Stimulated activated CD4-positive, alpha-beta T cell treated with anti-CD3 and anti-CD28 coated beads, Interleukin-15, amount 100 ng/mL, for 1 hour (primary cell): ENCODE measurements at places on chromosomes 13 and 19.

- no peak for DNase-seq
Observed at GRCh38 chr13:27559719-27560118, 60.6 kb downstream of the LNX2 start.

GRCh38 chr19:15173746-15174404 is 26.9 kb downstream of the NOTCH3 start:
- no peak for DNase-seq

DNA sequence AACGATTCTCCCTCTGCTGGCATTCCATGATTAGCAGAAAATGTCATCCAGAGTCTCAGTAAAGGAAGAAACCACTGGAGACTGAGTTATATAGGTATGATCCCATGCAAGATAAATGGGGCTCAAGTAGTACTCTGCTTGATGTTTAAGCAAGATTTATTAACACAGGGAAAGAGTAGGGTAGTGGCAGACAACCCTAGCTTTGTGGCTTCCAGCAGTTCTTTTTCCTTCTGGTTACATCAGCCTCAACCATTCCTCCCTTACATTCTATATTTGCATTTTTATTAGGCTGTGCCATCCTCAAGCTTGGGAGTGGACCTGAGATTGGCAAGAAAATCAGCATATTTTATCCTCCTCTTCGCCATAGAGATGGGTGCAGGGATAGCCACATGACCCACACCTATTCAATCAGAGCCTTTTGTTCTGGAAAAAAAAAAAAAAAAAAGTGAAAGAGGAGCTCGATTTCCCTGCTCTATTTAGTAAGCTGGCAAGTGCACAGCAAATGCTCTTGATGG is 402.1 kb downstream of the ZNF536 start:
- no peak for DNase-seq

- DNase-seq: no peak
Observed at GRCh38 chr13:91211510-91211909, 136.0 kb upstream of the MIR17HG start.

- no peak for DNase-seq
Observed at GRCh38 chr13:106548064-106548696, 12.7 kb upstream of the EFNB2 start.

- no peak for DNase-seq
Observed at GRCh38 chr19:18741124-18742121, 49.7 kb downstream of the COMP start.

DNA sequence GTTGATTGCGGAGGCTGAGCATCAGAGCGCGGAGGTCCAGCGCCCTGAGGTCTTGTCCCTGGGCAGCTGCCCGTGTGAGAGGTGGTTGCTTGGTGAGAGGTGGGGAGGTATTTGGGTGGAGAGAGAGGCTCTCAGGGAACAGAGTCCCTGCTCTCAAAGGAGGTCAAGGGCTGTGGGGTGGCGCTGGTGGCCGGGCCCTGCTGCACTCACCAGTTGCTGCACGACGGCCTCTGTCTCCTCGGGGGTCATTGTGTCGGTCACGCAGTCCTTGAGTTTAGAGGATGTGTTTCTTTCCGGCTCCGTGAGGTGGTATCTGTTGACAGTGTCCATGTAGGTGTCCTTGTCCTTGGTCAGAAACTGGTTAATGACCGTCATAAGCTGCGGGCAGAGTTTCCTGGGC is 95.5 kb downstream of the WTIP start:
- no peak for DNase-seq

DNA sequence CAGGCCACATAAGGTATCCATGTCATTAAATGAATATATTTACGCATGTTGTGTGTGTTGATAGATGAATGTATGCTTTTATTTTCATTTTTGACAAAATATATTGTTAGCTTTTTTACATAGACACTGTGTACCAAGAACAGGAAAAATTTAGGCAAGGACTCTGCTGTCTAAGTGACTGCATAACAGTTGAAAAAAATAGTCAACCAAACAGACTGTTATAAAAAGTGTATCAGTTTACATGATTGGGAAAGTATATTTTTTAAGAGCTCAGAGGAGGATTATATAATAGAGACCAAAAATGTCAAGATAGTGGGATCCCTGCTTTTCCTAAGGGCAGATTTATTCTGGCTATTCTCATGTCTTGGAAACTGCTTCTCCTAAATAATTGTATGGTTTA is 858.0 kb downstream of the SLITRK1 start:
- no peak for DNase-seq

- peak; percentile 65 for DNase-seq
Observed at GRCh38 chr19:45615795-45616703, 14.0 kb upstream of the GPR4 start.

DNA sequence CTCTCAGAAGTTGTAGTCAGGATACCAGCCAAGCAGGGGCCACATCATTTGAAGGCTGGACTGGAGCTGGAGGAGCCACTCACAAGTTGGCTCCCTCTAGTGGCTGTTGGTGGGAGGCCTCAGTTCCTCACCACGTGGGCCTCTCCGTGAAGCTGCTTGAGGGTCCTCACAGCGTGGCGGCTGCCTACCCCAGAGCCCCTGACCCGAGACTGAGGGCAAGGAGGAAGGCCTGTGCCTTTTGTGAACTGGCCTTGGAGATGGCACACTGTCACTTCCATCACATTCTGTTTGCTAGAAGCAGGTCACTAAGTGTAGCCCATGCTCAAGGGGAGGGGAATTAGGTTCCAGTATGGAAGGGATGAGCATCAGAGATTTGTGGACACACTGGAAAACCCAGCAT is 14.6 kb downstream of the GNA11 start:
- peak; percentile 50 for DNase-seq

- DNase-seq: no peak
Observed at GRCh38 chr13:28976195-28976594, 156.1 kb downstream of the MTUS2 start.

- DNase-seq: no peak
Observed at GRCh38 chr13:107669391-107669993, 545.8 kb downstream of the LIG4 start.

- no peak for DNase-seq
Observed at GRCh38 chr13:43792076-43792881, 5.5 kb upstream of the ENOX1 start.

DNA sequence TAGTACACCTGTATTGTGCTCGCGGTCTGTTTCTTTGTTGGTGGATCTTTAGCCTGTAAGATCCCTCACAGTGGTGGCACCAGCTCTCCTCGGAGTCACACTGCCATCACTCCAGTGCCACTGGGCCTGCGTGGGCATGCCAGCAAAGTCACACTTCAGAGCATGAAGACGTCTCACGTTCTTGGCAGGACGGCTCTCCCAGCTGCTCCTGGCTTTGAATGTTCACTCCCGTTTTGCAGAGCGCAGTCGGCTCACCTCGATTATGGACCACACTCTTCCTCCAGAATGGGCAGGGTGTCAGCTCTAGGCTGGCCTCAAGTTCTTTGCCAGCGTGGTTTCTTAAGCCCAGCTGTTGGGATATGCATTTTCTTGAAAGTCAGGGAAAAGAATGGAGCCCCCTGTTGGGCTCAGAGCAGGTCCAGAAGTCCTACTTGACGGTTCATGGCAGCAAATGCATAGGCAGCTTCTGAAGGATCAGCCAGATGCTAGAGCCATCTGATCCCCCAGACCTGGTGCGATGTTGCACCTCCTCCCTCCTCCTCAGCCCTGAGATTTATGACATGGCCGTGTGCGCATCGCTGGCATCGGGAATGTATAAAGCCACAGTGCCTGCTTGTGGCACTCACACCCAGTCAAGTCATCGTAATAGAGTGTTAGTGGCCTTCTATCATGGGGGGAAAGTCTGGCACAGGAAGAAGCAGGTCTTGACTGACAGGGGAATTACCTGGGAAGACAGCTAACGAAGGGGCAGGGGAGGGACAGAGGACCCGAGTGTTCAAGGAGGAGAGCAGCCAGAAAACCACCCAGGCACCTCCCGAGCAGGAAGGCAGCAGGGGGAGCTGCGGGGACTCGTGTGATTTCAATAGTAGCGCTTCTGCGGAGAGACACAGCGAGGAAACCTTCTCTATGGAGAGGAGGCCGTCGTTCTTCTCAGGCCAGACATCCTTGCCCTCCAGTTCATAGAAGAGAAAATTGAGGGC is 40.2 kb upstream of the NPAS1 start:
- no peak for DNase-seq

GRCh38 chr13:45875951-45876350 is 24.4 kb upstream of the SIAH3 start:
- DNase-seq: no peak

DNA sequence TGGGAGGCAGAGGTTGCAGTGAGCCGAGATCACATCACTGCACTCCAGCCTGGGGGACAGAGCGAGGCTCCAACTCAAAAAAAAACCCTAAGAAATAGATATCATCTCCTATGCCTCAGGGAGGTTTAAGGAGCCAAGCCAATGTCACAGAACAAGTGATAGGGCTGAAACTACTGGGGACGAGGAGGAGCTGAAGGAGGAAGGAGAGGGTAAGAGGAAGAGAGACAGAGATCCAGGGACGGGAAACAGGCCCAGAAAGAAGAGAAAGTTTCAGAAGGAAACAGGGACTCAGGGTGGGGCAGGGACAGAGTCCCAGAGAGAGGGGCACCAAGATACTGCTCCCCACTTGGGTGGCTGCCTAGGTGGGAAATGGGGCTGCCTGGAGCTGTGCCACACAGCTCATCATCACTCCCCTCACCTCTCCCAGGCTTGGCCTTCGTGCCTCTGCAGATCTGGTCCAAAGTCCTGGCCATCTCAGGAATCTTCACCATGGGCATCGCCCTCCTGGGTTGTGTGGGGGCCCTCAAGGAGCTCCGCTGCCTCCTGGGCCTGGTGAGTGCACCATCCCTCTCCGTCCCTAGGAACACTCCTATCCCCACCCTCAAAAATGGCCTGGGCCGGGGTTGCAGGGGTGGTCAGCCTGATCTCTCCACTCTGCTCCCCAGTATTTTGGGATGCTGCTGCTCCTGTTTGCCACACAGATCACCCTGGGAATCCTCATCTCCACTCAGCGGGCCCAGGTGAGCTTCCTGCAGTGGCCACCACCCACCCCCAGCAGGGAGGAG is 1.5 kb downstream of the CD37 start:
- DNase-seq: no peak

DNA sequence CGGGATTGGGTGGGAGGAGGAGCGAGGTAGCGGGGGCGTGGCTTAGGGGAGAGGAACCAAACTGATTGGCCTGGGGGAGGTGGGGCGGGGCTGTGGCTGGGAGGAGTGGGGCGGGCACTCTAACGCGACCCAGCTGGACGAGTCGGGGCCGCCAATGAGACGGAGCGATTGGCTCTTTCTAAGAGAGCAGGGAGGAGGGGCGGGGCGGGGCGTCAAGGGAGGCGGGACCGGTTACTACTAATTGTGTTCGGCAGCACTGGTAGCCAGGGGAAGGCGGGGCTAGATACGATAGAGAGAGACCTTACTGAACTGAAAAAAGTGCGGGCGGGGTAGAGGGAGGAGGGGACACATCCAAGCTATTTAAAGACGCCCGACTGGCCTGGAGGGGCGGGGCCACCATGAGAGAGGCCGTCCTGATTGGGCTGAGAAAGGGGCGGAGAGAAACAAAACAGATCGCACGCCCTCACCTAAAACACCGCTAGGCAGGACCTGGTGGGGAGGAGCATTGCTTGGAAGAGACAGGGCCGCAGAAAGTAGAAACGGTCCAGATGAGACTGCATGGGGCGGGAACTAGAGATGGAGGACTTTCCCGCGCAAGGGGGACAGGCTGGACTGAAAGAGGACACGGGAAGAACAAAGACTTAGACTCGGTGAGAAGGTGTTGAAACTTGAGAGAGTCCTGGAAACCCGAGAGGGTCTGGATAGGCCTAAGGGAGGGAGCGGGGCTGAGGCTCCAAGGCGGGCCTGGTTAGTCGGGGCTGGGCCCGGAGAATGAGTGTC is at the start of gene KCNC3:
Gene KCNC3, minus strand, starts transcription at position 232 of the 780 bp plus-strand sequence. CDS start 295 bp downstream, outside the sequence.
- peak; percentile 79 for DNase-seq

GRCh38 chr19:10921199-10921909 is 7.1 kb downstream of the YIPF2 start:
- no peak for DNase-seq

GRCh38 chr13:76745261-76746200 is 140.7 kb downstream of the KCTD12 start:
- no peak for DNase-seq

- no peak for DNase-seq
Observed at GRCh38 chr13:106042996-106043581, 492.4 kb downstream of the EFNB2 start.

- DNase-seq: no peak
Observed at GRCh38 chr19:14758816-14759215, 19.5 kb downstream of the ADGRE2 start.

DNA sequence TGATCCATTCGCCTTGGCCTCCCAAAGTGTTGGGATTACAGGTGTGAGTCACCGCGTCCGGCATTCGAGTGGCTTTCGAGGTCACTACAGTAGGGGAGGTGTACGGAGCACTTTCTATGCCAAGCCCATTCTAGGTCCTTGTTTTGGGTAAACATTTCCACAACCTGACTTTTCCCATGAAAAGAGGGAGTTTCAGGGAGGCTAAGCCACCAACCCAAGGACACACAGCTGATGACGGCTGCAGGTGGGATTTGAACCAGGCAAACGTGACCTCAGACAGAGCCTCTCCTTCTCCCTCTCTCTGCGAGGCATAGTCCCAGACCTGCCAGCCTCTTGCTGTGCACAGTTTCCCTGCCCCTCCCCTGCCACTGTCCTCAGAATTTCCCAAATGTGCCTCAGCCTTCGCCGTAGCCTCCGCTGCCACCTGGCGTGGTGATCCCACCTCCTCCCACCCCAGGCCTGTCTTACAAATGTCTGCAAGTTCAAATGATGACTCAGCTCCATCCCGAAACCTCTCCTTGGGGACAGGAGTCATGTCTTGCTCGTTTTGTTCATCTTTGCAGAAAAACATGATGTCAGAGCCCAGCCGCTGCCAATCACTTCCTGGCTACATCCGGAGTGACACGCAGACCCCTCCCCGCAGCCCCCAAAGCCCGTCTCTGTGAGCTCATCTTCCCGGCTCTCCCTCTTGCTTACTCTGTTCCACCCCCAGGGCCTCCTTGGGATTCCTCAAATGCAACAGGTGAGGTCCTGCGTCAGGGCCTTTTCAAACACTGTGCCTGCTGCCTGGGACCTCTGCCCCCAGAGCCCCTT is 6.6 kb upstream of the GADD45B start:
- DNase-seq: no peak

- DNase-seq: no peak
Observed at GRCh38 chr13:20159646-20160305, 1.1 kb downstream of the GJA3 start.

- no peak for DNase-seq
Observed at GRCh38 chr19:8128551-8128950, 20.8 kb downstream of the FBN3 start.

- no peak for DNase-seq
Observed at GRCh38 chr13:77036279-77036678, 9.3 kb upstream of the FBXL3 start.
